Central memory CD4-positive, alpha-beta T cell (primary cell): ENCODE measurements at places on chromosomes 1 and 21.

GRCh38 chr1:217929213-217929885 lies 298.2 kb downstream of the SPATA17 start:
- no peak for DNase-seq

- DNase-seq = no peak
Measured at GRCh38 chr1:208714323-208714722, 470.1 kb upstream of the PLXNA2 start.

DNA sequence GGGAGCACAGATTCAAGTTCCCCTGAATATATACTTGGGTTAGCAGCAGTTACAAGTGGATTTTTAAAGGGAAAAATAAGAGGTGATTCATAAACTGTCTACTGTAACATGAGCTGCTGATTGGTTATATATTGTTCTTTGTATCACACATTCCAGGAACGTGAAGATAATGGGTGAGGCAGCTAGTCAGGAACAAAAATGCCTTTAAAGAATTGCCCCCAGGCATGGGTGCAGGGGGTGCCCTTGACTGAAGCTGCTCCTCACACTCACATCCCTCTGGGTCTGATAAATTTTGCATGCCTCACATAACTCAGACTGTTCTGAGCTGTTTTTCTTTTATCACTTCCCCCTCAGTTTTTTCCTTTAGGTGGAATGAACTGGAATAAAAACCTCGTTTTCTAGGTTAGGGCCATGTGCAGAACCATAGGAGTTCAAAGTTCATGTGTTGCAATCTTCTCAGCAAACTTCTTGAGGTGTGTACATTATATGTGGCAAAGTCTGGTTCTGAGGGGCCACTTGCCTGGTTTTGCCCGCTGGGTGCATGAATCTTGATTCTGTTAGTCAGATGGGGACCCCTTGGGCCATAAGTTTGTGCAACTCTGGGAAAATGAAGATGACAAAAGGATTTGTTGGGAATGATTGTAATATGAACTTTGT lies 21.1 kb downstream of the TBX19 start:
- no peak for DNase-seq

DNA sequence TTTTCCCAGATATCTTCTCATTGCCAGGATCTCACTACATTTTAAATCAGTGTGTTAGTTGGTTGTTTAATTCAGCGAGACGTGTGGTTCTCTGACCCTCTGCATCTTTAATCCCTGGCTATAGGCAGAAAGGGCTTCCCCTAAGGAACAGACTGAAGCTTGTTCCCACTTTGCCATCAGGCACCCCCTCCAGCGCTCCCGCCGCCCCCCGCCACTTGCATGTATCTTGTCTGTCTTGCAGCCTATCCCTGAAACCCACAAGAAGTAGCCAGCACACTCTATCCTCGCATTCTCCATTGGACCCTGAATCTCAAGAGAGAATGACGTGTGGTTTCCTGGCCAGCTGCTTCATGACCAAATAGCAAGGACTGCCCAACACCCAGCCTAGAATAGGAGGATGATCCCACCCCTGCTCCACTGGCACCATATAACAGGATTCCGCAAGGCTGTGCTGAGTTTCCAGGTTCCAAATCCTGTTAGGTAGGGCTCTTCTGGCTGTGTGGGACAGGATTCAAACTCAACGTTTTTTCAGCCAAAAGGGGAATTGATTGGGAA lies 7.8 kb downstream of the CLDN19 start:
- DNase-seq = no peak

- no peak for DNase-seq
Measured at GRCh38 chr1:68826836-68827235, 330.0 kb upstream of the DEPDC1 start.

- DNase-seq = no peak
Measured at GRCh38 chr1:226510453-226510852, 38.1 kb upstream of the STUM start.

DNA sequence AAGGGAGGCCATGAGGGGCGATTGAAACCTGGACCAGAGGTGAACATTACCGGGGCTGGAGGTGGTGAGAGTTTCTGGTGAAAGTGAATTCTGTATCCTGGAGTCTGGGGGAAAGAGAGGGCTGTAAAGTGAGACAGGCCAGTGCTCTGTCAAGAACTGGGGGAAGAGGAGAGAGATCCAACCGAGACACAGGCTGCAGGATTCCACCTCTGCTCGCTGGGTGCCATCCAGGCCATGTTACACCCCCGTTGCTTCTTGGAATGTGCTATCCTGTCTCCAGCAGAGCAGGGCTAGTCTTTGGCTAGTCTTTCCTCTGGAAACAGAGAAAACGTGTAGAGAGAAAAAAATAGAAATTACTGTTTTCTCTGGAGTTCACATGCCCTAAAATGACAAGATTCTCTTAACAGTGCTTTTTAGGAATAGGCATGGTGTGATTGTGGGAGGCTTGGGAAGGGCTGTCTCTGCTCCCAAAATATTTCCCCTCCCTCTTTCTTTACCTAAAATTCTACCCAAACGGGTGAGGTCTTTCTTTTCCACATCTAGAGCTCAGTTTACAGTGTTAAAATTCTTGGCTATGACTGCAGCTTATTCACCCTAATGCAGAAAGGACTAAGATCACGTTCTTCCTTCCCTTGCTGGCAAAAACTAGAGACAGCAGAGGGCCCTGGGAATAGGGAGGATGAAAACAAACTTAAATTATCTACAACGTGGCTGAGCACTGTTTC lies 16.5 kb upstream of the OVAAL start:
- DNase-seq = no peak

GRCh38 chr1:224721000-224721399 lies 104.9 kb downstream of the CNIH3 start:
- DNase-seq = no peak

DNA sequence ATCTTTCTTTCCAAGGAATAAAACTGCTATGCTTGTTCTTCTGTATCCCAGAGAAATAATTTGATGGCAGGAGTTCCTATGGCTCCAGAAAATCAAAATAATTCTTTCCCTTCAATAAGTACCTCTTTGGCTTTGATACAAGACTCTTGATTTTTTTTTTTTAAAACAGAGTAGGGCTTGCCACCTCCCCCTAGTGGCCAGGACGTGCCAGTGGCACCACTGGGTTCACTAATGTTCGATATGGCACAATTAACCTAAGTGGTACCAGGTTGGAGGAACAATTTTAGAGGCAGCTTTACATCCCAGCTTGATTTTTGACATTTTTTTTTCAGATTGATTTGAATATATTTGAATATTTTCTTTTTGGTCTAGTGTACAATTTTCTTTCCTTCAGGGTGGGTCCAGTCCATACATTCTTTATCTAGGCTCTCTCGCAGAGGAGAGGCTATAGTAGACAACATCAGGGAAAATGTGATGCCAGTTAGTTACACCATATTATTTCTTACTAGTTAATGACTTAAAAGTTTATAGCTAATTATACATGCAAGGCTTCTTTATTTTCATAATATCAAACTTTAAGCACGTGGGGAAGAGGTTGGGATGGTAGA lies 330.9 kb downstream of the S1PR1 start:
- peak; percentile 24 for DNase-seq

DNA sequence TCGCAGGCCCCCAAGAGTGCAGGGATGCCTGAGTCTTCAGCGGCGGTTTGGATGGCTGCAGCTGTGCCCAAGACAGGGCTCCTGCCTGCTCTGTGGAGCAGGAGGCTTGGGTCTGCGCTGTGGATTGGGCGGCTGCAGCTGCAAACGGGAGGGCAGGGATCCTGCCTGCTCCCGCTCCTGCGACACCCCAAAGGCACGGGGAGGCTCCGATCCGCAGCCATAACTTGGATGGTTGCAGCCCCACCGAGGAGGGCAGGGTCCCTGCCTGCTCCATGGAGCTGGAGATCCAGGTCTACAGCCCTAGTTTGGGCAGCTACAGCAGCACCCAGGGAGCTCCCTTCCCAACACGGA lies 898.8 kb upstream of the NEGR1 start:
- no peak for DNase-seq

GRCh38 chr1:43858324-43858723 lies 75.3 kb upstream of the ARTN start:
- DNase-seq = no peak

GRCh38 chr1:201427963-201428362 lies 6.4 kb upstream of the TNNI1 start:
- DNase-seq = no peak

GRCh38 chr1:45385302-45385701 lies 45.1 kb upstream of the MUTYH start:
- no peak for DNase-seq

GRCh38 chr21:46180079-46180722 lies 4.1 kb downstream of the SPATC1L start:
- DNase-seq = no peak

GRCh38 chr1:48093147-48093546 lies 96.0 kb upstream of the TRABD2B start:
- no peak for DNase-seq

- DNase-seq = no peak
Measured at GRCh38 chr1:221874285-221875003, 132.6 kb upstream of the DUSP10 start.

GRCh38 chr1:227994632-227995300 lies 12.0 kb upstream of the WNT3A start:
- no peak for DNase-seq

DNA sequence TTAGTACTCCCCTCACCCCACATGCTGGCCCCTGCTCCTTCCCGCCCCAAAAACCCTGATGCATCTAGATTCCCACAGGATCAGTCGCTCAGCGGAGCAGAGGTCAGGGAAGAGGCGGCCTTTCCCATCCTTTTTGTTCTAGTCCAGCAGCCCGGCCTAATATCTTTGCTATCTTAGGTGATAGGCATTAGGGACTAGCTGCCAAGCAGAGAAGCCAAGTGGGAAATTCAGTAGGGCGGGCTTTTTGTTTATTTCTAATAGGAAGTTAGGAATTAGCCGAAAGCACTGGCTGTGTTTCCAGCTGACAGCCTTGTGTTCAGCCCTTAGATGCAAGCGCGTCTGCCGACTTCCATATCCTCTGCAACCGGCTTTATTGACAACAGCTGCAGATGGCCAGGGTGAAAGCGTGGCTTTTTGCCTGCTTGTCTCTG lies 59.0 kb upstream of the BCAR3 start:
- no peak for DNase-seq

GRCh38 chr1:73907051-73907450 lies 290.9 kb downstream of the LRRIQ3 start:
- DNase-seq = no peak

- DNase-seq = no peak
Measured at GRCh38 chr1:116886291-116886878, 23.3 kb upstream of the PTGFRN start.

GRCh38 chr1:73775896-73776295 lies 422.1 kb downstream of the LRRIQ3 start:
- no peak for DNase-seq

DNA sequence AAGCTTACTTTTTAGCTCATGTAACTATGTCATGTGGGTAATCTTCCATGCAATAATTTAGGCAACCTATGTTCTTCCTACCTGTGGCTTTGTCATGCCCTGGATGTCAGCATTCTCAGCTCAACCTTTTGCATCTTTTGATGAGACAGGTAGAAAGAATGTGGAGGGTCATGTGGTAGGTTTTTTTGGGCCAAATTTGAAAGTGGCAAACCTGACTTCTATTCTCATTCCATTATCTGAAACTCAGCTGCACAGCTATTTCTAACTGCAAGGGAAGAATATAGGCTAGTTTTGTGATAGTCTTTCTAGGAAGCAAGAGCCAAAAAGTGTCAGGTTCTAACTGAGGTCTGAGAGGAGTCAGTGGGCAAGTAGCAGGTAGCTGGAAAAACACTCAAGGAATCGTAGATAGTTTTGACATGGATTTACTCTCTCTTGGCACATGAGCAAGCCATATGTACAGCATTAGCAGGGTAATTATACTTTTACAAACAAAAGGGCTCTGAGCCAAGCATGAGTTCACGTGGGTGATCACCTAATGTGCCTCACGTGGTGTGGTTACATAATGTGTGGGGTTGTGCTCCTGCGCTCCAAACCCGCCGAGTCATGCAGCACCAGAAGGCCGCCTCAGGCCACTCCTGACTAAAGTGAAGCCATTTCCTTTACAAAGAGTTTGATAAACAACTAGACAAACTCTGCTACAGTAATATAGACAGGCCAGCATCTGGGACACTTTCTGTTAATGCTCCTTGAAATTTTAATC lies 1013.8 kb downstream of the PLA2G4A start:
- no peak for DNase-seq

GRCh38 chr1:199101139-199101538 lies 462.3 kb downstream of the PTPRC start:
- DNase-seq = no peak

GRCh38 chr21:43306911-43307676 lies 119.8 kb downstream of the SIK1 start:
- DNase-seq = no peak

- DNase-seq = no peak
Measured at GRCh38 chr1:204268101-204268500, 54.3 kb upstream of the GOLT1A start.

GRCh38 chr1:226051365-226051764 lies 11.2 kb upstream of the H3-3A start:
- no peak for DNase-seq

DNA sequence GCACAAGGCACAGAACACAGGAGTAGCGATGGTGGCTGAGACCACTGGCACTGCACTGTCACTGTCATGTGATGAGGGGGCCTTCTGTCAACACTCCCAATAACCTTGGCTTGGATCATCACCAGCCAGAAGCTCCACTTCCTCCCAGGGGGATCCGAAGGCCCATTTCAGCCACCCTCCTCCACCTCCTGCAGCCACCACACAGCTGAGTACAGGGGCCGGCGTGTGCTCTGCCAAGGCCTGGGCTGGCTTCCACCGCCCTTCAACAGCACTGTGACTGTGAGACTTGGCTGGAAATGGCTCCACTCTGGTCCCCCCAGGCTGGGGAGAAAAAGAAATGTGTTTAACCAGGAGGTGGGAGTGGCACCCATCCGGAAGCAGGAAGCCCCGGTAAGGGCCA lies 9.9 kb upstream of the NADK start:
- DNase-seq = no peak

DNA sequence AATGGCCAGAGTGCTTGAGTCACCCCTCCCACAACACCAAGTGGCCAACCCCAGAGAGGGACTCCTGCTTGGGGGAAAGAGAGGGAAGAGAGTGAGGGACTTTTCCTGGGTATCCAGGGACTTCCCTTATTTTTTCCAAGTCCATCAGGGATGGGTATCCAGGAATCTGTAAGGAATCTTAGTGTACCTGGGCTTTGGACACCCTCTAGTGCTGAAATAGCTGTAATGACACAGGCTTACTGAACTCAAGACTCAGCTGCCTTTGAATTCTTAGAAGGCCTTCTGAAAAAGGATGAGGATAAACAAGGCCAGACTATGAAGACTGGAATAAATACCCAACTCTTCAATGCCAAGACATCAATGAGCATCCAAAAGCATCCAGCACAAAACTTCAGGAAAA lies 12.0 kb downstream of the TSHB start:
- no peak for DNase-seq

GRCh38 chr1:20192364-20192763 lies 6.0 kb upstream of the PLA2G2C start:
- DNase-seq = no peak
